ENCODE measurements at places on chromosomes 7 and 10.

- no peak for DNase-seq
Observed at GRCh38 chr7:92973293-92973731, 136.9 kb upstream of the CDK6 start.

DNA sequence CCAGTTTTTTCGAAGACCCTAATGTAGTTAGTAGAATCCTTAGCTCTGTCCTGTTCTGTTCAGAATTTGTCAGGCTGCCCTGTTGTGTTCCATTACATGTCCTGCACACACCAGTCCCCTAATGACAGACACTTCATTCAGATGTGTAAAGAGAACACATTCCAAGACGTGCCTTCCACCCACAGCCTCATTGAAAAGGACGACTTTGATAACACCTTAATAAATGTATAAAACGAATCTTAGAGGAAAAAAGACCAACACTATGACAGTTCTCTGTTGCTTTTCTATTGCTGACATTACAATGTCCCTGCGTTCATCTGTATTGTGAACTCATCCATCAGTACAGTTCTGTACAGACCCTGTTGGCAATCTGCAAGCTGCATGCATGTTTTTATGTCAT is 3.5 kb downstream of the LRRTM3 start:
- no peak for DNase-seq

- no peak for DNase-seq
Observed at GRCh38 chr7:138049505-138050116, 26.6 kb upstream of the AKR1D1 start.

DNA sequence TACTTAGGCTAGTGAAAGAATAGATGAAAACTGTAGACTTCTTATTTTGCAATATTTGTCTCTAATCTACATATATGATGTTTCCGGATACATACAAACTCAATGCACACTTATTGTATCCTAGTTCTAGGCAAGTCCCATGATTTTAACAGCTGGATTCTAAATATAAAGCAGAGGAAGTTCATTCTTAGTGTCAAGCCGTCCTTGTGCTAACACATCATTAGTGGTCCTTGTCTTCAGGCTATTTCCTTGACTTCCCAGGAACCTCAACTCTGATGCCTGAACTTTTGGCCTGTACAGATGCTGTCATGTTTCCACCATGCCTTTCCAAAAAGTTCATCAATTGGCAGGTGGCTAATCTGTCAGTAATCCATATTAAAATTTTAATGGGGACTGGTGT is 301.9 kb upstream of the DGKB start:
- DNase-seq, result no peak

DNA sequence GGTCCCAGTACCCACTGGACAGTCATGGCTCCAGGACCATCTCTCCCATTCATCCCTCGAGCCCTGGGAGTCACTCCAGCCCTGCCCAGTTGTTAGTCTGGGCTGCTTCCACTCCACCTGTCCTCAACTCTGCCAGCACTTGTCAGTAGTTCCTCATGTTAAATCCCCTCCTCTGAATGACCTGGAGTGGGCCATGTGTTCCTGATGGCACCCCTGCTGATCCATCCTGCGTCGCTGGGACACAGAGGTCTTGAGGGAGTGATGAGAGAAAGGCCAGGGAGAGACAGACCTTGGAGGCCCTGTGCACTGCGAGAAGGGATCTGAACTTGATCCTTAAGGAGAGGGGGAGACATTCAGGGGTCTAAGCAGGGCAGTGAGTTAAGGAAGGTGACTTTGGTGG is 174.9 kb downstream of the GRID1 start:
- no peak for DNase-seq

DNA sequence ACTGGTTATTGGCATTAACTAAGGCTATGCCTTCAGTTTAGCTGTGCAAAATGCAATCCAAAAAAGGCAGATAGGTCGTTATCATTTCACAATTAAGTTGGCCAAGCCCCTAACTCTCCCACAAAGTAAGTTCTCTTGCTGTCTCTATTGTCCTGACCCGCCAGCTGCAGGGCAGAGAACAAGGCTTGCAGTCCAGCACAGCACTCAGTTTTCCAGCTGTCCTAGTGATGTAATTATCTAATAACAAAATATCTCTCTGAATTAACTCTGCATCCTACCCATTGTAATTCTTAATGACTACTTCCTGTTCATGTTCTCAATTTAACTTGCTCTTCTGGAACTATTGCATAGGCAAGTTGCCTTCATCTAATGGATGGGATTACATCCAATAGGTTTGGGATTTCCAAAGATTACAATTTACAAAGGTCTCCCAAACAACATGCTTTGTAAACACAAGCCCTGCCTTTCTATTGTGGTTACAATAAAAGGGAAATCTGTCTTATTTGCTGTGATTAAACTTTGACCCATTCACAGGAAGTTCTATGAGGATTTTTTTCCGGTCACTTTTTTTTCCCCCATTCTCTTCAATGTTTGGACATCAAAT is 55.2 kb downstream of the CDK6 start:
- DNase-seq, result no peak

- no peak for DNase-seq
Observed at GRCh38 chr10:29740981-29741545, 106.3 kb upstream of the SVIL start.

DNA sequence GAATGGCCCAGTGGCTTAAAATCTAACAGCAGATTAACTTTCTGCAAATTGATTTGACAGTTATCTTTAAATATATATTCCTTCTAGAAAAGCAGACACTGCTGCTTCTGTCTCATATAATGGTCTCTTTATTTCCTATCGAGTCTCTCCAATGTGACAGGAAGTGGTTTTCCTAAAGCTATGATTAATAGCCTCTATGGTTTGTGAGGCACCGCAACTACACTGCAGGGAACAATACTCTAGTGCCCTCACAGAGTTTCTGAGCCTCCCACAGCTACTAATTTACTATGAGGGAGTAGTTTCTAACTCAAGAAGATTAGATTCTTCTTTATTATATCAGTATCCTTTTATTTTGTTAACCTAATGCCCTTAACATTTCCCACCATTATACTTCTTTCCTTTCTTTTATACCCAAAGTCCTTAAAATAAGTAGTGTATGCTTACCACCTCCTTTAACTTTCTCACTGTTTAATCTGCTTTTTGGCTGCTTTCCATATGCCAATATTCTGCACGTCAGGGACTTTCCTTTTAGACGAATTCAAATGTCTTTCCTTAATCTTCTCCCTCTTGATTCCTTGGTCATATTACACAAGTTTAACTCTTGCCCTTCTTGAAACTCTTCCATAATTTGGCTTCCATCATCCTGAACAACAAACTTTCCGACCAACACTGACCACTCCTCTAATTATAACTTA is 23.8 kb upstream of the AHR start:
- DNase-seq, result no peak

- no peak for DNase-seq
Observed at GRCh38 chr7:112887337-112887736, 97.1 kb upstream of the TMEM168 start.

DNA sequence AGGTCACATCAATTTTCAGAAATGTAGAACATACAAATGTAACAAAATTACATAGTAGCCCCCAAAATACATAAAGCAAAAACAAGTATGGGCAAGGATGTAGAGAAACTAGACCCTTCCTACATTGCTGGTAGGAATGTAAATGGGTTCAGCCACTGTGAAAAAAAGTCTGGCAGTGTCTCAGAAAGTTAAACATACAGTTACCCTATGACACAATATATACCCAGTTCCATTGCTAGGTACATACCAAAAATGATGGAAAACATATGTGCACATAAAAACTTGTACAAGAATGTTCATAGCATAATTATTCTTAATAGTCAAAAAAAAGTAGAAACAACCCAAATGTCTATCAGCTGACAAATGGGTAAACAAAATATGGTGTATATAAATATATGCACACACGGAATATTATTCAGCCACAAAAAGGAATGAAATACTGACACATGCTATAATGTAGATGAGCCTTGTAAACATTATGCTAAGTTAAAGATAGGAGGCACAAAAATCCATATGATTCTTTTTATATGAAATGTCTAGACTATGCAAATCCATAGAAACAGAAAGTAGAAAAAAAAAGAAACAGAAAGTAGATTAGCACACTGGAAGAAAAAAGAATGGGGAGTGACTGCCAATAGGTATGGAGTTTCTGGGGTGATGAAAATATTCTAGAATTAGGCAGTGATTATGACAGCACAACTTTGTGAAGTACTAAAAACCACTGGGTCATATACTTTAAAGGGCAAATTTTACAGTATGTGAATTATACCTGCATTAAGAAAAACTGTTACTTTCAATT is 13.5 kb downstream of the HERPUD2 start:
- DNase-seq, result no peak

- DNase-seq, result no peak
Observed at GRCh38 chr10:62527019-62527827, 153.1 kb downstream of the ZNF365 start.

DNA sequence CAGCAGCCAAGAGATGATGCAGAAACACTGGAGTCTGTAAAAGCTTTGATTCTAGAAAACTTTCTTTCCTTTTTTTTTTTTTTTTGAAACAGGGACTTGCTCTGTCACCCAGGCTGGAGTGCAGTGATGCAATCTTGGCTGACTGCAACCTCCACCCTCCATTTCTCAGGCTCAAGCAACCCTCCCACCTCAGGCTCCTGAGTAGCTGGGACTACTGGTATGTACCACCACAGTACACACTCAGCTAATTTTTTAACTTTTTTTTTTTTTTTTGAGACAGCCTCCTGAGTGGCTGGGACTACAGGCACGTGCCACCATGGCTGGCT is 17.0 kb upstream of the BAG3 start:
- no peak for DNase-seq

- DNase-seq, result no peak
Observed at GRCh38 chr7:40698214-40698920, 563.6 kb downstream of the SUGCT start.

GRCh38 chr10:121113911-121114310 is 262.7 kb downstream of the WDR11 start:
- DNase-seq, result no peak

DNA sequence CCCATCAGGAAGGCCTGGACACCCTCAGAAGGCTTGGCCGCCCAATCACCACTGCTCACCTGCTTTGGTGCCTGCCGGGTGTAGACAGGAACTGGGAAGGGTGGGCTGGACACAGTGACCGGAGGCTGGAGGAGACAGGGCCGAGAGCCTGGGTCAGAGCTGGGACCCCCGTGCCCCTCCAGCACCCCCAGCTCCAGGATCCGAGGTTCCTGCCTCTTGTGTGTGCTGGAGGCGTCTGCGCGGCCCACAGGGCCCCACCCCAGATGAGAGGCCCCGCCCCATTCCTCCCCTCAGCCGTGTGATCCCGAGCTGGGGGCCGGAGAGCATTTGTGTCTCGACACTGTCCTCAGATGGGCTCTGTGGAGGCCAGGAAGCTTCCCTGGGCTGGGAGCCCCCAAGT is 9.4 kb downstream of the ADAM8 start:
- no peak for DNase-seq

GRCh38 chr10:24912215-24912614 is 40.2 kb downstream of the PRTFDC1 start:
- no peak for DNase-seq

- no peak for DNase-seq
Observed at GRCh38 chr7:64516451-64516850, 46.4 kb downstream of the ZNF680 start.

DNA sequence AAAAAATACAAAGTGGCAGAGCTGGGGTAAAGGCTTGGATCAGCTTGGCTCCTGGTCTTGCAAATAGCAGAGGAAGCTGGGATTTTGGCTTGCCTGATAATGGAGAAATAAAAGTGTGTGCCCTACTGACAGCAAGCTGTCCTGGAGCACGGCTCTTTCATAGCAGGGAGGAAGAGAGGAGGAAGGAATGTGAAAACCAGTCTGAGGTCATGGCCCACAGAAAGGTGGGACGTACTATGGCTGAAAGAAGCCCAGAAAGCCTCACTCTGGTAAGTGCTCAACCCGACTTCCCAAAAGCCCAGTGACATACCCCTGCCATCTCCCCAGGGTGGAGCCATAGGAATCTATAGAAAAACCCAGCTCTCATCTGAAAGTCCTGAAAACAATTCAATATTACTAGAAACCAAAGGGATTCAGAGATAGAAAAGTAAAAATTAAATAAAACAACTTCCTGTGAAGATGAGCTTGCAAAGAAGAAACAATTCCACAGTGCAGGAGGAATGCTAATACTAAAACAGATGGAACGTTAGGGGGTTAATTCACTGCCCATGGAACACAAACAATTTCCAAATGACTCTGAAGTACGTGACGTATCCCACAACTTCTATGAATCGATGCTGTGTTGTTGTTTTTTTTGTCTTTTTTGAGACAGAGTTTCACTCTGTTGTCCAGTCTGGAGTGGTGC is 246.7 kb upstream of the PTN start:
- DNase-seq, result no peak

GRCh38 chr7:7682861-7683260 is 35.5 kb downstream of the RPA3 start:
- DNase-seq, result no peak

DNA sequence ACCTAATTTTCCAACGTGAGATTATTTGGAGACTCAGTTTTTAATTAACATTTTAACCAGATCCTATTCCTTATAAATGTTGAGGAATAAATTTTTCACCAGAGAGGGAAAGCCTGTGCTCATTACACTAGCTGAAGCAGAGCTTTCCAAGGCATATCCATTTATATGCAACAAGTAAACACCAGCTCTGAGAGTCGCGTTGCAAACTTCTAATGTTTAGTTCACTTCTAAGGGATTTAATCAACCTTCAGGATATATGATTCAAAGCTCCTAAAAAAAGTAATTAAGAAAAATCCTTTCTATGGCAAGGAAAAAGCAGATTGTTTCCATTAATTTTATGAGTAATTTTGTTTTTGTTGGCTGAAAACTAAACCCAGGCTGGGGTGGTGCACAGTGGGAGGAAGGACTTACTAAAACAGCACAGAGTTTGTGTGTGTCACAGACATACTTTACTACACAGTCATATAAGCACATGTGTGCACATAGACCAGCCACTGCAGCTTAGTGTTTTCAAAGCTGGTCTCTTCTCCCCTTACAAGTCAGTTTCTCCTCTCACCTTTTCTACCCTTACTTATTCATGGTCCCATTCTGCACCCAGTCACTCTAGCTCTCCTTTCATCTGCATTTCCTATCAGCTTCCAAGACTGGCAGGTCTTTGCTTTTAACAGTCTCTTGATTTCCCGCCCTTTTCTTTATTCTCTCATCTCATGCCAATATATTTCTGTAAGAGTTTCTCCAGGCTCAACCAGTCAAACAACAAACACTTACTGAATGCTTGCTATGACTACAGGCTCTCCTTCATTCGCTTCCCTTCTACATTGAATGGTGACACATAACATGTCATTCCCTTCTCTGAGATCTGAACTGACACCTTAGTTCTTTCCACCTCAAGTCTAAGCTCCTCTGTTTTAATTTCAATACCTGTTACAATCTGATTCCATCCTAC is 81.1 kb upstream of the FZD1 start:
- DNase-seq, result no peak

GRCh38 chr7:152050547-152050971 is 25.1 kb downstream of the GALNT11 start:
- DNase-seq, result no peak

DNA sequence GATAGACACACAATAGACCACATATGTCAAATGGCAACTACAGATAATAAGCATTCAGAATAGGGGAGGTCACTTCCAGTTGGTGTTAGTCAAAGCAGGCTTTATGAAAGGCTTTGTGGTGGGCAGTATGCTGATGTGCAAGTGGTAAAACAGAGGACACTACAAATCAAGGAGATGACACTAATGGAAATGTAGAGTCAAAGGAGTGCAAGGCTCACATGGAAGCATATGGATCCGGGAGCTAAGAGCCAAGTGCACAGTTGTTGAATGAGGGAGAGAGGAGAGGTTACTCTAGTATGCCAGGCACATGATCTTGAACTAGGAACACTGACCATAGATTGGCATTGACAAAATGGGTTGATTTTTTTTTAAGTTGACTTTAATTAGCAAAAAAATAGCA is 62.7 kb downstream of the GRM3 start:
- no peak for DNase-seq
